Cortex of kidney (tissue), 1 donor: ENCODE measurements at places on chromosomes 5 and 9.

DNA sequence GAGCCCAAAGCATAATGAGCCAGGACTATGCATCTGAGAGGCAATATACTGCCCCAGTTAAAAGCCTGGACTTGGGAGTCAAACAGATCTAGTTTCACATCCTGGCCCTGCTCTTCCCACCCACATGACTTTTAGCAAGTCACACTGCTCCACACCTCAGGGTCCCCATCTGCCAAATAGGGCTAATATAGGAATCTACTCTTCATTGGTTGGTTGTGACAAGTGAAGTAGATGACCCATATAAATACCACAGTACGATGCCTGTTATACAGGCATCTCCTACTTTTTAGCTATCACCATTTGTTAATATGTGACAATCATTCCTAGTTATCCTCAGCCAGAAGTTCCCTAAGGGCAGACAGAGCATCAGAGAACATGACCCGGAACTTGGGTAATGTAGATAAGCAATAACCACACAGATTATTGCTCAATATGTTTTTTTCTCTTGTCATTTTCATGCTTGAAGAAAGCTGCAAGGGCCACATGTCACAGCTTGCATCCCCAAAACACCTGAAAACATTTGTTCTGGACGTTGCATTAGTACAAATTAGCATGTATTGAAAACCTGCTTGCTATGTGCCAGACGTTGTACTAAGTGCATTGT is 20.4 kb downstream of the ADAM19 start:
- no peak for DNase-seq

GRCh38 chr9:11103525-11103924 is 490.7 kb upstream of the PTPRD start:
- no peak for DNase-seq

- no peak for DNase-seq
Measured at GRCh38 chr9:136765041-136765440, 723 bp upstream of the LCN15 start.

- DNase-seq: no peak
Measured at GRCh38 chr9:76020652-76021051, 130.2 kb downstream of the PCSK5 start.

- no peak for DNase-seq
Measured at GRCh38 chr9:94826644-94827410, 100.3 kb downstream of the AOPEP start.

DNA sequence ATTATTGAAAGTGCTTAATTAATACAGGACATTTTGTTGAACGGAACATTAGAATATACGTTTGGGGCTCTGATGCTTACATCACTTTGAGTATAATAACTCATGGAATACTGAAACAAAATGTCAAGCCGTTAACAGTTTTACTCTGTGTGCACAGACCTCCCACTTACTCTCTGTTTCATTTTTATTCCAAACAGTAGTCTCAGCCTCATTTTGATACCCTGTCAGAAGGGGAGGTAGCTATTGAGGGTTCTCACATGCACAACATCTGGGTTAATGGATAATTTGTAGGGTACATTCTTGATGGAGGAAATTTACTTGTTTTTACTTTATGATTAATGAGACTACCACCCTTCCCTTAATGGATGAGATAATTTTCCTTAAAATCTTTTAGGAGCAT is 59.0 kb downstream of the SCAMP1 start:
- DNase-seq: no peak

GRCh38 chr9:84966876-84967830 is 297.6 kb downstream of the NTRK2 start:
- DNase-seq: no peak

DNA sequence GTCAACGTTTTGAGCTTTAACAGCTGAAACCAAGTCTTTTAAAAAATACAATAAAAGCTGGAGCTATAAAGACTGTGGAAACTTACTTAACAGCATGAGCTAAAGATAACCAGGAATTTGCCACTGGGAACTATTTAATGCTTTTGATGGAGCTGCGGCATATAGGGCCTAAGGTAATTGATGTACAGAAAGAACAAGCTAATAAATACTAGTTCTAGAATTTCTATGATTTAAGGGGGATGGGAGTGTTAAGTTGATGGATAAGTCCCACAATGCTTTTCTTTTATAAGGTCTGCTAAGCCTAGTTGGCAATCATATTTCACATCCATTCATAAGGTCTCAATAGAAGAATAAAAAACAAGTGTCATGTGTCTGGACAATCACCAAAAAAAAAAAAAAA is 334.0 kb upstream of the DMAC1 start:
- DNase-seq: no peak

GRCh38 chr9:95727947-95728520 is 147.5 kb upstream of the ERCC6L2 start:
- no peak for DNase-seq
